ENCODE measurements at places on chromosomes 7 and 10. TPM values are rescaled to one million over a fixed set of nuclear protein-coding genes. Genes with fewer than 3 reads are reported as not detected.

- no peak for DNase-seq
These were observed 240.7 kb downstream of the FZD1 start for GRCh38 chr7:91504919-91505318.

The PODXL gene
- 1.2 TPM for polyA plus RNA-seq

The NCF1 gene
- polyA plus RNA-seq: 3.0 TPM

DNA sequence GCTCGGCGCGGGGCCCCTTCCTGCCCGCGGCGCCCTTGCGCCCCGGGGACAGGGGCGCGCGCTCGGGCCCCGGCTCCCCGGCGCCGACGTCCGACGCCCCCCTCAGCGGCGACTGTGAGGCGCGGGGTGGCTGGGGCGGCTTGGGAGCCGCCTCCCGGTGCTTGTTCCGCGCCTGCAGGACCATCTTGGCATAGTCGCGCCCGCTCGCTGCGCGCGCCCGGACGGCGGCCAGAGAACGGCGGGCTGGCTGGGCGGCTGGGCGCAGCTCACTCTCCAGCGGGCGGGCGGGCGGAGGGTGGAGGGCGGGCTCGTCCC lies at the start of gene DPY19L1:
TSS of gene DPY19L1 (minus strand) at position 275 of the 315 bp plus-strand sequence. CDS start at position 184, 91 bp downstream.
- no peak for DNase-seq

The MLXIPL gene
- polyA plus RNA-seq: 148 TPM

Measured in liver (tissue), 10 donors.